ENCODE measurements at places on chromosomes 7 and 10.

- no peak for DNase-seq
Measured at GRCh38 chr7:130903358-130903974, 169.5 kb upstream of the KLF14 start.

- no peak for DNase-seq
Measured at GRCh38 chr7:155523168-155523675, 23.1 kb downstream of the CNPY1 start.

GRCh38 chr10:67549390-67549789 lies 146.6 kb downstream of the CTNNA3 start:
- DNase-seq, result no peak

DNA sequence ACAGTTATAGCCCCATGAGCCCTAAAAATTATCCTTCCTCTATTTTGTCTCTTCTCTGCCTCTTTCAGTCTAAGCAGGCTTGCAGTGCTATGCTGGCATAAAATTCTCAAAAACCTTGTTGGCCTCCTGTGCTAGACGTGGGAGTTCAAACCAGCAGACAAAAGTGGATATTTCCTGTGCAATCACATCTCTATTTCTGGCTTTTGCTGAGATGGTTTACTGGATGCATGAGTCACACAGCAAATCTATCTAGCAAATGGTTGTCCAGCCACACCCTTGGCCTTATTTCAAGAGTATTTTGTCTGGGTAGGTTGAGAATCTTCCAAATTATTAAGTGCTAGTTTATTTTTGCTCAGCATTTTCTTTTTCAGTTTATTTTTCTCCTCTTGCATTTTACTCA lies 370.8 kb downstream of the CDC14C start:
- no peak for DNase-seq

DNA sequence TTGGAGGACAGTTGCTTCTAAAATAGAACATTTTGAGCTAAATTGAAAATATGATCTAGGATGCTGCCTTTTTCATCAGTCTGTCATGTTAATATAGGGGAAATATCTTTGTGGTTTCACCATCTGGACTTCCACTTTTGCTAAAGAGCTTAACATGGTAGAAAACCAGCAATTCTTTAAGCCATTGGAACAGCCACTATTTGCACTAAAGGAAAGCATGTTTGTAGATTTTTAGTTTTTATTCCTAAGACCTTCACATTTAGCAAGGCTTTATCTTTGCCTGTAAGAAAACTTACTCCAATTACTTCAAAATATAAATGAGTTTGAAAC lies 291.0 kb downstream of the RNLS start:
- no peak for DNase-seq

- no peak for DNase-seq
Measured at GRCh38 chr7:4500812-4501211, 181.3 kb upstream of the FOXK1 start.

Measured in stimulated activated CD8-positive, alpha-beta memory T cell treated with anti-CD3 and anti-CD28 coated beads, Interleukin-2, amount 100 ng/mL, for 1 hour (primary cell).